ENCODE measurements at places on chromosomes 12 and 14.

DNA sequence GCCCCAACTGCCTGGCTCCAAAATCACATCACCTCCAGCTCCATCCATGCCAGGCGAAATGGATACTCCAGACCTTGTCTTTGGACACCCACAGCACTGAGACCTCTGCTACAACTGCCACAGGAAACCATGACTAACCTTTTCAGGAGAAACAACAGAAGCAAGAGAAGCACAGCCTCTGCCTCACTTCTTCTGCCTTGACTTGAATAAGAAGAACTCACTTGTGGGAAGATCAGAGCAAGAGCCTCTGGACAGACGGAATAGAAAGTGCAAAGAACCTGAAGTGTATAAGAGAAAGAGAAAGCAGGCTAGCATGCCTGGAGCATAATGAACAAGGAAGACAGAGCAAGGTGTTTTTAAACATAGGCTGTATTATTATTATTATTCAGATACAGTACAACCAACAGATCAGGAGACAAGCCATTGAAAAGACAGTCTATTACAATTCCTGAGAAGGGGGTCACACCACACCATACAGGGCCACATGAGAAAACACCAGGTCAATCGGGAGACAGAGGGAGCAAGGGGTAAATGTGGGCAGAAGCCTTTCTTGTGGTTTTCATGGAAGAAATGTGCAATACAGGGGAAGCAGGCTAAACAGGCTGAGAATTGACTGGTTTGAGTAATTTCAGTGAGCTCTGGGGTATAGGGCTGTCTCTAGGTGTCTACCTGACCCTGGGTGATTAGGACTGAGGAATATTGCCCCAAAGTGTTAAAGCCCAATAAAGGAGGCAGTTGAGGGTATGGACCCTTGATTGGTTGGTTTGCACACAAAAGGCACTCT, 7.4 kb upstream of the OR10P1 start:
- no peak for DNase-seq

GRCh38 chr12:713281-713875, 39.0 kb upstream of the WNK1 start:
- no peak for DNase-seq

DNA sequence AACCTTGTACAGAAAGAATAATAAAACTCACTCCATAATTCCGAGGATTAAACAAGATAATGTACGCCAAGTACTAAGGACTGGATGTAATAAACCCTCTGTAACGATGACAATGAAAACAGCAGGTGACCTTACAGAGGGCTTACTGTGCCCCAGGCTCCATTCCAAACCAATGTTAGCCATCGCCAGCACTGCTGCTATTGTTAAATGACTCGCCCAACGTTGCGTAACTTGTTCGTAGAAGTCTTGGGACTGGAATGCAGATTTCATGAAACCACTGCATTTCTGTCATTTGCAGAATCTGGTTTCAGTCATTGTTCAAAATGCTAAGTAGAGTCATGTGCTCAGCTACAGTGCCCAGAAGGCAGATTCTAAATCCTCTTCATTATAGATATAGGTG, 728 bp upstream of the STON2 start:
- DNase-seq = peak; percentile 5

DNA sequence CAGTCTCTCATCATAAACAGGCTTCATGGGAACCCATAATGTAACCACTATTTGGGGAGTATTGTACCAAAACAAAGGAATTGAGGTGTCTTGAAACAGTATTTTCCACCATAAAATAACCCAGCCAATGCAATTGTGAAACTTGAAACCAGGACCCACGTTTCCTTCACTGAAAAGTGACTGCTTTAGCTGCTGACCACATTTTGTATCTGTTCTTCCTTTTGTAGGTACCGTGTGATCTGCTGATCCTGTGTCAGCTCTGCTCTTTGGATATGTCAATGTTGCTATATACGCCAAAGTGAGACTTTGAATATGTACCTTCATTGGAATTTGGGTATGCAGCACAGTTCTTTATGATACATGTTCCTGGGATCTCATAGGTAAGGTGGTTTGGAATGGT, 95.1 kb upstream of the CNTN1 start:
- no peak for DNase-seq

DNA sequence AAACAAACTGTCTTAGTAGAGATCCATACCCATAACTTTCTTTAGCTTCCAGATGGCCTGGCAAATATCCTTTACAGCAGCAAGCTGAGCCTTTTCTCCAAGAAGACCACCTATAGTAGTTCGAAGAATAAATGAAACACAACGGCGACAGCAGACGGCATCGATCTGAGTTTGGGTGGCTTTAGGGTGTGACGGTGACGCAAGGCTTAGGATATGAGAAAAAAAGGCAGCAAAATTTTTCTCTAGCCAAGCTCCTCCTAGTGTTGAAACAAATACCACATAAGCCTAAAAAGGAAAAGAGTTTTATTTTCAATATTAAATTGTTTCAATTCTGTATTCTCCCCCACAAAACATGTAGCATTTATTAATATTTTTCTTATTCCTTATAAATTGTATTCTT, 33.3 kb downstream of the HEATR5A start:
- no peak for DNase-seq

GRCh38 chr14:86404989-86405649, 875.2 kb downstream of the FLRT2 start:
- no peak for DNase-seq

DNA sequence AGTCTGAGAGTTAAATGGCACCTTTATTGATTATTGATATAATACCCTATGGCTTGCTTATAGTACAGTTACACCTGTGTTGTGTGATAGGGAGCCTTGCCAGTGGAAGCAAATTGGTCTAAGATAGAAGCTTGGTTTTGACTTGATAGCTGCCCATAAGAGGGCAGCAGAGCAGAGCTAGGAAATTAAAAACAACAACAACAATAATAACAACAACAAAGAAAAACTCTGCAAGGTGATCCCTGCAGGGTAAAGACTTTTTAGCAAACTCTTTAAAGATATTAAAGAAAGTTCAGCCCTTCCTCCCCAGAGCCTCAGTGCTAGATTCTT, 18.0 kb upstream of the RNASE10 start:
- DNase-seq = no peak

DNA sequence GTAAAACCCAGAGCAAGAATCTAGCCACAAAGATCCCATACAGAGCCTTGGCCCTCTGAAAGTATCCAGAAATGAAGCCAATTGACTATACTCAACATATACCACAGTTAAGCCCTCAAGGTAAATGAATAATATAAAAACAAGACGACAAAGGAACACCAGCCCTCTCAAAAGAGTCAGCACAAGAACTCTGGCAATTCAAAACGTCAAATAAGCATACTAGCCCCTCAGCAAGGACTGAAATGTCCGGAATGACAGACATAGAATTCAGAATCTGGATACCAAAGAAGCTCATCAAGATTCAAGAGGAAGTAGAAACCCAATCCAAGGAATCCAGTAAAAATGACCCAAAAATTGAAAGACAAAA, 49.9 kb downstream of the GTF2A1 start:
- no peak for DNase-seq

GRCh38 chr14:38004610-38004879, 203.2 kb upstream of the SSTR1 start:
- DNase-seq = no peak

DNA sequence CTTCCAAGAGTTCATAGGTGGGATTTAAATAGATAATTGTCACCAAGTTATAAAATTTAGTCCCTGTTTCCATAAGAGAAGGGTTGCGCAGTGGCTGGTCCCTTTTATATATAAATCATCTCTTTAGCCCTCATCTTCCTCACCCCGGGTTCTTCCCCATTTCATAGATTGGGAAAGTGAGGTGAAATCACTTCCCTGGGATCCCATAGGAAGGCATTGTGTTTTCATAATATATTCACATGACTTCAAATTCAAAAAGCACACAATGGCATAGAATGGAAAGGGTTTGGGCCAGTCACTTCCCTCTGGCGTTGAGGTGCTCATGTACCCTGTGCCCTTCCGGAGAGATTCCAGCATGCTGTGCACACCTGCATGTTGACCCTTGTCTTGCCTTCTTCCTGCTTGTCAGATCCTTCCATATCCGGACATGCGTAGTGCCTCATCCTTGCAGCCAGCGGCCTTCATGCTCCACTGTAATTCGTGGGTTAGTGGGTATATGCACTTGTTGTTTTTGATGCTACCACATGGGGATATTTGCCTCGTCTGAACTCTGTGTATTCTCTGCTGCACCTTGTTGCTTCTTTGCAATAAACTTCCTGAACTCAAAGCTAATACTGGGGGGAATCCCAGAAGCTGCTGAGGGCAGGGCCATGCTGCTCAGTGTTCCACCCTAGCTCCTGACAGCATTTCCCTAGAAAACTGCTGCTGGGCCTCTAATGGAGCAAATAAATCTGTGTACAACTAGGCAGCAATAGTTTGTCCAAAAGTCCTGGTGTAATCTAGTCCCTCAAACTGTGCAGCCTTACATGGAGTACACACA, 59.6 kb downstream of the ANAPC7 start:
- DNase-seq = no peak

- DNase-seq = no peak
Measured at GRCh38 chr12:114403690-114404066, 2.3 kb downstream of the TBX5 start.

- no peak for DNase-seq
Measured at GRCh38 chr12:48119834-48120195, 651 bp downstream of the PFKM start.

- DNase-seq = no peak
Measured at GRCh38 chr12:116673681-116674111, 64.2 kb downstream of the SPRING1 start.

DNA sequence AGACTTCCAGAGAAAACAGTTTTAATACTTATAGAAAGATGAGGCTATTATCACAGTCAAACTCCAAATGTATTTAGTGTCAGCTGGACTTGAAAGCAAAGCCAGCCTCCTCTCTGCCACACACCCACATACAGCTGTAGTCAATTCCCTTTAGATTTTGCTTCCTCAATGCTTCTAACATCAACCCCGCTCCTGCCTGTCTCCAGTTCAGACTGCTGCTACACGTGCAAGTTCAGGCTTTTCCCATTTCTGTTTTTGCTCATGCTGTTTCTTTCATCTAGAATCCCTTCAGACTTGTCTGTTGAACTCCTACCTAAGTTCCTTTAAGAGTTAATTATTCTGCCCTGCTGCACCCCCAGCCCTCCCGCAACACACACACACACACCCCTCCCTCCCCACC, 380.0 kb downstream of the KCNH5 start:
- no peak for DNase-seq

DNA sequence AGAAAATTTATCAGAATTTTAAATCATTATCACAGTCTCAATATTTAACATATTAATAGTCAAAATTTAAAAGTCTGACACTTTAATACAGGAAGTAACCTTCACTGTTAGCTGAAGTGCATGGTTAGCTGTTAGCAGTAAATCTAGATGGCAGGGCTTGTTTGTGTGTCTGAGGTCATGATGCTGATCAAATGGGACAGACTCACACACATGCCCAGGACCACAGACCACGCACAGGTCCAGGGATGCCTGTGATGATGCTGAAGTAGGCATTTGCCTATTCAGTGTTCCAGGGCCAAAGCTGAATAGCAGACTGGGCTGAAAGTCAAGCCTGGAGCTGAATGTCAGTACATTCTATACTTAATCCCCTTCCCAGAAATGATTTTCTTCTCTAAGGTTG, 20.5 kb downstream of the FNTB start:
- DNase-seq = no peak

DNA sequence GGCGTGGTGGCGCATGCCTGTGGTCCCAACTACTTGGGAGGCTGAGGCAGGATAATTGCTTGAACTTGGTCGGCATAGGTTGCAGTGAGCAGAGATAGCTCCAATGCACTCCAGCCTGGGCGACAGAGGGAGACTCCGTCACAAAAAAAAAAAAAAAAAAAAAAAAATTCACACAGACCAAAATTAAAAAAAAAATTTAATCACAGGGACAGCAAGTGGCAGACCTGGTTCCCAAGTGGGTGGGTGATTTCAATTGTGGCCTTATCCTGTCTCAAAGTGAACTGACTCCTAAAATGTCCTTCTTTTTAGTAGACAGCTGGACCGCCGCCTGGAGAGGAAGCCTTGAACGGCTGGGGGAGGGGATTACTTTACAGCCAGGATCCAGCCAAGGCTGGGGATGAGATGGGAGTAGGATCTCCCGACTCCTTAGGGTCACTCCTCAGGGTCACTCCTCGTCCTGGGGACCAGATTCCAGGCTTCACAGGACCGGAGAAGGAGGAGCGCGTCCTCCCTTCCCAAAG, 1.5 kb upstream of the KCNH3 start:
- no peak for DNase-seq

- DNase-seq = no peak
Measured at GRCh38 chr12:13148485-13148847, 45.0 kb upstream of the GSG1 start.

DNA sequence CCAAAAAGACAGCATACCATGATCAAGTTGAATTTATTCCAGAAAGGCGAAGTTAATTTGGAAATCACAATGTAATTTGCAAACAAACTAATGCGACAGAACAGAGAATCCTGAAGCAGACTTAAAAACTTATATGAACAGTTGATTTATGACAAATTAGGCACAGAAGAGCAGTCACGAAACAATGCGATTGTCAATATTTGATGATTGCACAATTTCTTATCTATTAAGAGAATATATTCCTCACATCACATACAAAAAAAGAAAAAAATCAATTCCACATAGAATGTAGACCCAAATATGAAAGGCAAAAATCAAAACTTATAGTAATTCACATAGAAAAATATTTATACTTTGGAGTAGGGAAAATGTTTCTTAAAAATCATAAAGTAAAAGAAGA, 28.9 kb downstream of the COX16 start:
- DNase-seq = no peak

DNA sequence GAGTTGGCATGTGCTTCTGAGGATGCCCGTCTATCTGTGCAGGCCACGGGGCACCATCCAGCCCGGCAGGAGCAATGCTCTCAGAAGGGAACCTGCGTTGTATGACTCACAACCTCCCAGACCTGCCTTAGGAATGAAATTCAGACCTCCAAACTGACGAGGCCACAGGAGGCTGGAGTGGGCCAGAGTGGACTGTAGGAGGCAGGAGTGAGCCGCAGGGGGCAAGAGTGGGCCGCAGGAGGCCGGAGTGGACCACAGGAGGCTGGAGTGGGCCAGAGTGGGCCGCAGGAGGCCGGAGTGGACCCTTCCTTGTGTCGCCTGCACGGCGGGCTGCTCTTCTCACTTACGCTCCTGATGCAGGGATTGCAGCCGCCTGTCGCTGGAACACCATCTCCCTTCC, 11.1 kb upstream of the FBRSL1 start:
- DNase-seq = no peak

GRCh38 chr12:117986705-117987469, 18.1 kb upstream of the KSR2 start:
- no peak for DNase-seq

DNA sequence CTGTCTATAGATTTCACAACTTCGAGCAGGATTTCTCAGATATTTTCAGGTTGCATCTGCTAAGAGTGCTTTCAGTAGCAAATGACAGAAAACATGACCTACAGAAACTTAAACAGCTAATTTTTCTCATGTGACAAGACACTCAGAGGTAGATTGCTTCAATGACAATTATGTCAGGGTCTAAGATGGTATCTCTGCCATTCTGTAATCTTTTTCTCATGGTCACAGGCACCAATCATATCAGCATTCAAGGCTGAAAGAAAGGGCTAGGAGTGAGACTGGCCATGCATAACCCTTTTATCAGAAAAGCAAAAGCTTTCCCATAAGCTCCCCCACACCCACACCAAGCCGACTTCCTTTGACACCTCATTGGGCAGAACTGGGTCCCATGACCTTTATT, 450.5 kb upstream of the FAR2 start:
- no peak for DNase-seq
